ENCODE measurements at places on chromosomes 16 and 17.

GRCh38 chr17:45277992-45278391 is 16.1 kb upstream of the SPATA32 start:
- DNase-seq, result no peak

DNA sequence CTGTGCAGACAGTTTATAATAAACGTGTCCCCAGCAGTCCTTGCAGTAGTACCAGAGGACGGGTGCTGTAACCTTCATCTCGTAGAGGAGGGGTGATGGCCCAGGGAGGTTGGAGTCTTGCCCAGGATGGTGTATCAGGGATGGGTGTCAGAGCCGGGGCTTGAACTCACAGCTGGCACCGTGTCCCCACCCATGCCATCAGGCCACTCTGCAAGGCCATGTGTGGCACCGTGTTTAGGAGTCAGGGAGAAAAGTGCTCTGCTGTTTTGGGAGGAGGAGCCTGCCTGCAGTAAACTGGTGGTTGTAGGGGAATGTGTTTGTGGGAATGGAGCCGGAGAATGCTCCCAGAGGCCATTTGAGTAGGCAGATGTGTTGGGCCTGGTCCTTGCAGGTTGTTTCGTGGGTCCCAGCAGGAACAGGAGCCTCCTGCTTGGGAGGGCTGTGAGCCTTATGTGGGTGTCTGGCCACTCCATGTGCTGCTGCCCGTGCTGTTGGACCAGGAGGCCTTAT is 1.7 kb downstream of the ADORA2B start:
- DNase-seq, result no peak

- DNase-seq, result no peak
Measured at GRCh38 chr16:19084139-19084538, 16.7 kb downstream of the COQ7 start.

DNA sequence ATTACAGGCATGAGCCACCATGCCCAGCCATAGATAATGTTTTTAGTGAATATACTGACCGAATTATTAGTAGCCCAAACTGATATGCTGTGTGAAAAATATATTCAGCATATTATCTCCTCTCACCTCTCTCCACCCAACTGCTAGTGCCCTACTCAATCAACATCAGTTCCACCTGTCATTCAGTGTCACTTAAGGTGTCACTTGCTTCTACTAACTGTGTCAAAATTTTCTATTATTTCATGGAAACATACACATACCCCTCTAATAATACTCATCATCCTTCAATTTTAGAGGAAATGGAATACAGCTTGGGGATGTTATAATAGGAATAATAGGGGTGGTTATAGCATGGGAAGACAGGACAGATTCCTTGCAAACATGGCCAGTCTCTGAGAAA is 12.6 kb downstream of the EFCAB3 start:
- no peak for DNase-seq

DNA sequence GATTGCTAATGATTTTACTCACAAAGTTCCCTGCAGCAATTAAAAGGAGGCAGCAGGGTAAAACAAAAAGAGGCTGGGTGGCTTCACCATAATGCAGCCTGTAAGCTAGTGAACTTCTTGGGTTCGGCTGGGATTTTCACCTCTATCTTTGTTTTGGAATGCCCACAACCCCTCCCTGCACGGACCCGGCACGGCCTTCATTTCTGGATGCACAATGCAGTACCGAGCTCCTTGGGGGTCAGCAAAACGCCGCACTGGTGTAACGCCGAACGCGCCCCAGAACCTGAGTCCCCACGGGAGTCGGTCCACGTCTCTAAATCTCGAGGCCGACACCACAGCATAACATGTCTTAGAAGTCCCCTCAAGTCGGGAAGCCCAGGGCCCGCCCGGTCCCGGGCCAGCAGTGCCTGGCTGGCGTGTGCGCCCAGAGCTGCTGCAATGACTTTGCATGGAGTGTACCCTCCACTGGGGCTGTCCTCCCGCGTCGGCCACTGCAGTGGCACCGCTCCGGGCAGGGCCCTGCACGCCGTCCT is 759 bp downstream of the UBE2O start:
- DNase-seq, result no peak

- DNase-seq, result no peak
Measured at GRCh38 chr17:48552466-48553189, 7.7 kb upstream of the HOXB2 start.

GRCh38 chr17:3678095-3678820 is 9.6 kb downstream of the EMC6 start:
- no peak for DNase-seq

DNA sequence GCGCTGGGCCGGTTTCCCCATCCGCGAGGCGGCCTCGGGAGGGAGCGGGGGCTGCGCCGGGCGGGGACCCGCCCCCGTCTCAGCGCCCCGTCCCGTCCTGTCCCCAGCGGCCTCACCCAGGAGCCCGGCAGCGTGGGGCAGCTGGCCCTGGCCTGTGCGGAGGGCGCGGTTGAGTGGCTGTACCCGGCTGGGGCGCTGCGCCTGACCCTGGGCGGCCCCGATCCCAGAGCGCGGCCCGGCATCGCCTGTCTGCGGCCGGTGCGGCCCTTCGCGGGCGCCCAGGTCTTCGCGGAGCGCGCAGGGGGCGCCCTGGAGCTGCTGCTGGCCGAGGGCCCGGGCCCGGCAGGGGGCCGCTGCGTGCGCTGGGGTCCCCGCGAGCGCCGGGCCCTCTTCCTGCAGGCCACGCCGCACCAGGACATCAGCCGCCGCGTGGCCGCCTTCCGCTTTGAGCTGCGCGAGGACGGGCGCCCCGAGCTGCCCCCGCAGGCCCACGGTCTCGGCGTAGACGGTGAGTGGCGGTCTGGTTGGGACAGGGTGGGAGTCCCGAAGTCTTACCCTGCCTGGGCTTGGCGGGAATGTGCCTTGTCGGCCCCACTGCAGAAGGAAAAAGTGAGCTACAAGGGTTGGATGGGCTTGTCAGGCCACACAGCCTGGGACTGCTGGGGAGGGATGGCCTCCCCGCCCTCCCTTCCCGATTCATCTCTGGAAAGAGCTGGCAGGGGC is 720 bp downstream of the METRN start:
- no peak for DNase-seq

DNA sequence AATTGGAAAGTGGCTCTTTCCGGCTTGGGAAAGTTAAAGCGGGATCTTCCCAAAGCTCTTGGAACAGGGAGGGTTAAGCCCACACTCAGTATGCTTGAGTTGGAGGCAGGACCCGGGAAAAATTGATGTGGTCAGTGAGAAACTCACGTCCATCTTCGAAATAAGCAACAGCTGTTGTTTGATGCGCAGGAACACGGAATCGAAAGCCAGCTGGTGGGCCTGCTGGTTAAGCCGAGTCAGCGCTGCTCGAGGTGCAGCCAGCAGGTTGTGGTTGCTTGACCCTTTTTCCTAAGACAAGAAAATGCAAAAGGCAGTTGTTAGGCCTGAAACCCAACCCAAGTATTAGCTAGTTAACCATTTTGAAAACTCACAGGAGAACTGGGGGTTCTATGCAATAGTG is 49.4 kb downstream of the COG7 start:
- DNase-seq, result no peak

- no peak for DNase-seq
Measured at GRCh38 chr16:85402910-85403692, 210.0 kb upstream of the GSE1 start.

GRCh38 chr16:80947708-80948625 is 58.7 kb downstream of the CMC2 start:
- no peak for DNase-seq

GRCh38 chr16:49278944-49279725 is 2.5 kb downstream of the CBLN1 start:
- DNase-seq, result no peak

DNA sequence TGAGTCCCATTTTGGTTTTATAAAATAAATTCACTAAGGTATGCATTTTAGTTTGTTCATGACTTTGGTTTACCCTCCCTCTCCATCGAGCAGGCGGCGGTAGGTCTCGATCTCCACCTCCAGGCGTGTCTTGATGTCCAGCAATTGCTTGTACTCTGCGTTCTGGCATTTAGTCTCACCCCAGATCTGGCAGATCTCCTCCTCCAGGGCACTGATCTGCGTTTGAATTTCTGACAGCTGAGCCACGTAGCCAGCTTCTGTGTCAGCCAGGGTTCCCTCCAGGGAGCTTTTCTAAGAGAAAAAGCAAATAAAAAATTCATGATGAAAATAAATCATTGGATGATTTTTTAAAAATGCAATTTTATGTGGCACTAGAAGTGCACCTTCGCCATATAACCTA is 4.2 kb downstream of the KRT24 start:
- no peak for DNase-seq

- DNase-seq, result no peak
Measured at GRCh38 chr16:17063201-17064139, 407.3 kb downstream of the XYLT1 start.

GRCh38 chr16:56749672-56750491 is 20.0 kb downstream of the NUP93 start:
- DNase-seq, result no peak

DNA sequence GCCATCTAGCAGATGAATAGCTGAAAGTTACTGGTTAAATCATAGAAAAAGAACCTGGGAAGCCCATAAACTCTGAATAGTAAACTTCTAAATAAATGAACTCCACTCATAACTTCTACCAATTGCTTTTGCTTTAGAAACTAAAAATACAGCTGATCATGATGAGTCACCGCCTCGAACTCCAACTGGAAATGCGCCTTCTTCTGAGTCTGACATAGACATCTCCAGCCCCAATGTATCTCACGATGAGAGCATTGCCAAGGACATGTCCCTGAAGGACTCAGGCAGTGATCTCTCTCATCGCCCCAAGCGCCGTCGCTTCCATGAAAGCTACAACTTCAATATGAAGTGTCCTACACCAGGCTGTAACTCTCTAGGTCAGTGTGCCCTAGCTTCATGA is 9.7 kb downstream of the KAT7 start:
- DNase-seq, result no peak

GRCh38 chr17:83076938-83077337 is 2.5 kb upstream of the METRNL start:
- DNase-seq, result no peak

DNA sequence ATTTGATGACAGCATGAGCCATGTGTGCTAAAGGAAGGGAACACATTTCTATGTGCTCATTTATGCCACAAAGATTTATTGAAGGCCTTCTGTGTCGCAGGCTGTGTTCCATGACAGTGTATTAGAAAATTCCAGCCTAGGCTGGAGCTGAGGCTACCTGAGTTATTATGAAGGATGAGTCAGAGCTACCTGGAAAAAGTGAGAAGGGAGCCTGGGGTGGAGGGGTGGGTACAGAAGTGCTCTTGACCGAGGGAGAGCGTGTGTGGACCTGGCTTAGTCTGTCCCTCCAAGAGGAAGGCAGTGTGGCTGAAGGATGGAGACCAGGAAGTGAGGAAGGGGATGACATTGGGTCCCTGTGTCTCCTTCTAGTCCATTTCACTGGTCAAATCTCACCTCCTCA is 98.3 kb downstream of the N4BP1 start:
- no peak for DNase-seq

DNA sequence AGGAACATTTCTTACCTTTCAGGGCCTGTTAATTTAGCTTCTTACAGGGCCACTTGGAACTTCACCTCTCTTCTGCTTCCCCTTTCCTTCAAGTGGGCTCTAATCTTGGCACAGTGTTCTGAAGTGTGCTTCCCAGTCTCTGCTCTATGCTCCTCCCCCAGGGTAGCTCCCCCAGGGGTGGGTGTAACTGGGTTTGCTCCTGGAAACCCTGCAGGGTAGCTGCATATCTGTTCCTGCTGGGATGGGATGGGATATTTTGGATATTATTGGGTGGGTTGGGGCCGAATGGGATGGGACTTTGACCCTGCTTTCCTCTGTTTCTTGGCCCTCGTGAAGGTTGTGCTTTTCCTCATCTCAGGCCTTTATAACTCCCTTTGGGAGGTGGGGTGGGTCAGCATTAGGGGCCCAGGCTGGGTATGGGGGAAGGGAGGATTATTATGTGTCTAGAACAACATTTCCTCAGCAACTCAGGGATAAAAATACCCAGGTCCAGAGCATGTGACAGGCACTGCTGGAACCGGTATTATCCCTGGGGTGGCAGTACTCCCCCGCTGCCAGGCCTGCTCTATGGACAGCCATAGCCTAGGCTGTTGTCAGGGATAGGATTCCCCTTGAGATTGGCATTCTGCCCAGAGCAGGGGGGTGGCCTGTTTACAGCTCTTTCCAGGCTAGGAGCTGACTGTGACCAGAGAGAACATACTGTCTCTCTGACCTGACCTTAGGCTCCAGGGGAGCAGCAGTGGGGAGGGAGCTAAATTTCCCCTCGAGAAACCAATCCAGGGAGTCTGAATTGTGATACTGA is 5.0 kb downstream of the NFE2L1 start:
- DNase-seq, result no peak

DNA sequence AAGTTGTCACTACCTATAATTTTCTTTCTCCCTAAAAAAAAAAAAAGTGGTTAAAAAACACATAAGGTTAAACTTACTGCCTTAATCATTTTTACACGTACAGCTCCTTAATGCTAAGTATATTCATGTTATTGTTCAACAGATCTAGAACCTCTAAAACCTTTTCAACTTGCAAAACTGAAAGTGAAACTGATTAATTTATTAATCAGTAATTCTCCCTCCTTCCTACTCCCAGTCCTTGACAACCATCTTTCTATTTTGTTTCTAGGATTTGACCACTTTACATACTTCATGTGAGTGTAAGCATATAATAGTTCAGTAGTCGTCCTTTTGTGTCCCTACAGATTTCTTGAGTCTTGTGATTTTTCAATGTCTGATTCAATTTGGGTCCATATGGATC is 251.4 kb upstream of the KIF2B start:
- DNase-seq, result no peak

DNA sequence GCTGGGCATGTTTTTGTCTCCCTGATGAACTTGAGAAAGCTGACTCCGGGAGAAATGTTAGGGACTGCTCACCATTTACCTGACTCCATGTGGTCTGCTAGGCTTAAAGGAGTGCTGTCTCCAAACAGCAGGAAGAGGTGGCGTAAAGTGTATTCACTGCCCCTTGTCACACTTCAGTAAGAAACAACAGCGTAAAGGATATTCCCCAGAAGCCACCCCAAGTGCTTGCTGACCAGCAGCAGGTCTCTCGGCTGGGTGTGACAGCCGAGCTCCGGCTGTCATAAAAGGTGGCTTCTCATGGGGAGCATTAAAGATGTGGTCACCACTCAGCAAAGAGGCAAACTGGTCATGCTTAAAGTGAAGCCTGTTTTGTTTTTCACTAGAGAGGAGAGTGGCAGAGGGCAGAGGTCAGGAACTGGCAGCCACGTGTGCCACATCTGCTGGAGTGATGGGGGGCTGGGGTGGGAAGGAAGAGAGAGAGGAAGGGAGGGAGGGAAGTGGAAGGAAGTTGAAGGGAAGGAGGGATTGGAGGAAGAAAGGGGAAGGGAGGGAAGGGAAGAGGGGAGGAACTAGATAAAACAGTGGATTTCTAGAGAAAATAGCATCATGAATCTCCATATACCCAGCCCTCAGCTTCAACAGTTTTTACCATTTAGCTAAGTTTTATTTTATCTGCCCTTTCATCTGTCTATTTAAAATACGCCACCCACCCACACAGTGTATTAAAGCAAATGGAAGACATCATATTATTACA is 119.3 kb downstream of the CLEC16A start:
- DNase-seq, result no peak
